Activated T-helper 1 cell treated with anti-CD3 and anti-CD28 coated beads, Interleukin-12 subunit alpha, Interleukin-12 subunit beta, Interleukin-2, Interleukin-4 antibody, amounts not matched to agents 30 ng/mL and 10 ng/mL and 1 ng/mL, durations not matched to agents 14 hours and 24 hours and 36 hours (primary cell): ENCODE measurements at places on chromosomes 12 and 14. TPM values are rescaled to one million over a fixed set of nuclear protein-coding genes. Genes with fewer than 3 reads are reported as not detected.

CLEC2D gene
- total RNA-seq, result 371 and 395 TPM in 2 replicates

DNA sequence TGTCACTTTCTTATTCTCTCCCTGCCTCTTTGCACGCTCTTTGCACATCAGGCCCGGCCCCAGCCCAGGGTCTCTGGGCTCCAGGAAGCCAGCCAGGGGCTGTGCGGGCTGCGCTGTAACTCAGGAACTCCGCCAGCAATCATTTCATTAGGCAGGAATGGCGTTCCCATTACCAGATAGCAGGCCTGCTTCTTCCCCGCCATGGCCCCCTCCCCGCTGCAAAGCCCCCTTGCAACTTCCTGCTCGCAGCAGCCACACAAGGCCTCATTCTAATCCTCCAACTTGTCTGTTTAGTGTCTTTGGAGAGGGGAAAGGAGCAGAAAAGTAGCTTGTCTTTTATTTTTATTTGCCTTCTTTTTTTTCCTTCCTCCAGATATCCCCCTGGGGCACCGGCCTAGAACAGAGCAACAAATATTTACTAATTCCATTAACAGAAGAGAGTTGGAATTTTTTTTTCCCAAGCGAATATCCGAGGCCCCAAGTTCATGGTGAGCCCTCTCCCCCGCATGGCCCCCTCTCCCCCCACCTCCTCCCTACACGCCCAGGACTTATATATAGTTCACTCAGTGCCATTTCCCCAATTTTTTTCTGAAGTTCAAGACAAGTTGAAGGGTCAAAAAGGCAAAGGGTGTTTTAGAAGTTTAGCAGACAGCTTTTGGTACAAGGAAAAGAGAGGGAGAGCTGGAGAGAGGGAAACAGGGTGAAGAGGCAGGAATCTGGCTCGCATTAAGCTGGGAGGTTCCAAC lies 329.4 kb upstream of the TBX3 start:
- H3K4me1 ChIP-seq, result no peaks in the 10 kb centered on the region
- DNase-seq, result no peak
- no peak overlapping the region for H3K27ac ChIP-seq
- H3K4me3 ChIP-seq, result no peak overlapping the region

SAMD15 gene
- 0.29 and 1.1 TPM in 2 replicates for total RNA-seq

DNA sequence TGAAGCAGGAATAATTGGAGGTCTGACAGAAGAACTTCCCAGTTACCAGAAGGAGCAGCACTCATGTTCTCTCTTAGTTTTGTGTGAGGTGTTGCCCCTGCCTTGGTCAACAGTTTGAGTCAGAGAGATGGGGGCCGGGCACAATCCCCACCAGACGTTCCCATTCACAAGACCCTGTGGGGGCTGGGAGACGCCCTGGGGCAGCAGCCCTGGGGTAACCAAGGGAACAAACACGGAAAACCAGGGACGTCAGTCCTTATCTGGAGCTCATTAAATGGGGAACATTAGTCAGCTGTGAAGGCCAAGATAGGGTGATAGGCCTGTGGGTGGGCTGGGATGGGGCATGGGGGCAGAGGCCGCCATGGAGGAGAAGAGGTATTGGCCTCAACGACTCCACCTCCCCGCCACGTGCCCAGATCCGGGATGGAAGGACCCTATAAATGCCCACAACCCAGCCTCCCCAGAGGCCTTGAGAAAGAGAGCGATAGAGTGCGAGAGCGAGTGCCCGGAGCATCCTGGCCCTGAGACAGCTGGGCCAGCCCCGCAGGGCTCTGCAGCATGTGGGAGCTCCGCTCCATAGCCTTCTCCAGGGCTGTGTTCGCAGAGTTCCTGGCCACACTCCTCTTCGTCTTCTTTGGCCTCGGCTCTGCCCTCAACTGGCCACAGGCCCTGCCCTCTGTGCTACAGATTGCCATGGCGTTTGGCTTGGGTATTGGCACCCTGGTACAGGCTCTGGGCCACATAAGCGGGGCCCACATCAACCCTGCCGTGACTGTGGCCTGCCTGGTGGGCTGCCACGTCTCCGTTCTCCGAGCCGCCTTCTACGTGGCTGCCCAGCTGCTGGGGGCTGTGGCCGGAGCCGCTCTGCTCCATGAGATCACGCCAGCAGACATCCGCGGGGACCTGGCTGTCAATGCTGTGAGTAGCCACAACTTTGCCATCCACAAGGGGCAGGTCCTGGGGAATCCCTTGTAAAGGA lies at the start of gene AQP2:
AQP2 (plus strand) TSS at position 465 of the 979 bp plus-strand sequence; CDS start at position 559, 94 bp downstream.
- H3K27me3 ChIP-seq, result peaks cover 20% of the 10 kb centered on the region
- peaks cover 8% of the 10 kb centered on the region for H3K4me1 ChIP-seq
- H3K4me3 ChIP-seq, result no peak within 1 kb of the TSS
- H3K36me3 ChIP-seq, result no peaks in the 10 kb centered on the region
- DNase-seq, result no peak

GRCh38 chr12:98188650-98189077 lies 326.7 kb upstream of the TMPO start:
- no peaks in the 10 kb centered on the region for H3K27me3 ChIP-seq
- H3K36me3 ChIP-seq, result no peaks in the 10 kb centered on the region
- DNase-seq, result no peak
- H3K4me1 ChIP-seq, result no peaks in the 10 kb centered on the region

DNA sequence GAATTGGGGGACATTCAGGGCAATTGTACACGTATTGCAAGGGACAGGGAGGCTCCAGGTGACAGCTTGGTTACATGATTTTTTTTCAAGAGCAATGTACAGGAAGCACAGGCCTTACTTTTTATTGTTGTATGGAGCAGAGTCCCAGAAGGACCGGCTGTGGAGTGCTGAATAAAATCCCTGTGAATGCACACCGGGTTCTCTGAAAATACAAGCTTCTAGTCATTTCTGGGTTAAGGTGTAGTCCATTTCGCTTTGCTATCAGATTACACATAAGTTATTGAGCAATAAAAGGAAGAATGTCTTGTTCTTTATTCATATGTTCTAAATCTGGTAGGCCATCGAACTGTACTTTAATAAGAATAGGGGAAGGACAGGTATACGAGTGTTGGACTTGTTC lies 52.2 kb downstream of the PDE3A start:
- no peaks in the 10 kb centered on the region for H3K27me3 ChIP-seq
- no peak overlapping the region for H3K27ac ChIP-seq
- no peak overlapping the region for H3K4me3 ChIP-seq
- H3K4me1 ChIP-seq, result no peaks in the 10 kb centered on the region
- H3K36me3 ChIP-seq, result no peaks in the 10 kb centered on the region
- no peak for DNase-seq

PSMB5 gene
- total RNA-seq, result 144 and 148 TPM in 2 replicates

- peaks cover 6% of the 10 kb centered on the region for H3K27me3 ChIP-seq
- H3K4me3 ChIP-seq, result no peak overlapping the region
- no peak overlapping the region for H3K27ac ChIP-seq
- no peak for DNase-seq
Measured at GRCh38 chr12:46153268-46153872, 115.5 kb downstream of the SLC38A1 start.
